Hematopoietic multipotent progenitor cell (in vitro differentiated cells): ENCODE measurements at places on chromosomes 3 and 15. TPM values are rescaled to one million over a fixed set of nuclear protein-coding genes. Genes with fewer than 3 reads are reported as not detected.

Gene GP5
- 0.27 TPM for total RNA-seq

Gene CPN2
- total RNA-seq, result not detected

Gene RAB6B
- total RNA-seq, result 0.27 TPM

Gene CCR8
- not detected for total RNA-seq

Gene POLQ
- total RNA-seq, result 1.1 TPM

Gene PRSS50
- total RNA-seq, result under 0.01 TPM

Gene C3orf80
- total RNA-seq, result 60.1 TPM

Gene AADACL2
- not detected for total RNA-seq

Gene P4HTM
- total RNA-seq, result 59.0 TPM

Gene PLA1A
- total RNA-seq, result not detected

Gene UCN2
- under 0.01 TPM for total RNA-seq

Gene TCAIM
- 12.7 TPM for total RNA-seq

Gene RNF7
- total RNA-seq, result 42.3 TPM

Gene PARP15
- 7.0 TPM for total RNA-seq

Gene DUOX2
- under 0.01 TPM for total RNA-seq

Gene IQCH
- total RNA-seq, result 2.7 TPM

Gene UBE2Q2
- total RNA-seq, result 22.9 TPM

Gene ANKRD63
- 1.1 TPM for total RNA-seq

Gene PAQR9
- total RNA-seq, result not detected

Gene ATP10A
- 9.7 TPM for total RNA-seq

Gene PCLAF
- total RNA-seq, result 8.1 TPM

Gene TMEM212
- total RNA-seq, result not detected
